ENCODE measurements at places on chromosomes 2 and 18.

- DNase-seq = no peak
These were observed 101.2 kb downstream of the KCTD18 start for GRCh38 chr2:200408428-200409316.

DNA sequence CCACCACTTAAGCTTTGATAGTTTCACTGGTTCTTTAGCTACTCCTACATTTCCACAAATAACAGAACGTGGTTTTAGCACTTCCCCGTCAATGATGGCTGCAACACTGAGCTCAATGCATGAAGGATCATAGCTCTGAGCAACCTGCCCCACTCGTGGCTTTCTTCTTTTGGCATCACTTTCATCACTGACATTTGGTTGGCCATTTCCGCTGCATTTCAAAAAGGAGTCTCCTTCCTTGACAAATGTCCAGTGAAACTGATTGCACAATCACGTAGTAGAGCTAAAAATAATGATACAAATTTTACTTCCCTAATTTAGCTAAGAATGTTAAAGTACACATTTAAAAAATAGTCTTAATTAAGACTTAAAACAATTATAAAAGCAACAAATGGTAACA lies 205.2 kb upstream of the HDAC4 start:
- no peak for DNase-seq

GRCh38 chr2:205589479-205589878 lies 92.8 kb upstream of the NRP2 start:
- DNase-seq = no peak

GRCh38 chr2:60405271-60405919 lies 148.1 kb downstream of the BCL11A start:
- DNase-seq = no peak

- no peak for DNase-seq
These were observed 515.5 kb upstream of the CHAC2 start for GRCh38 chr2:53252115-53252514.

DNA sequence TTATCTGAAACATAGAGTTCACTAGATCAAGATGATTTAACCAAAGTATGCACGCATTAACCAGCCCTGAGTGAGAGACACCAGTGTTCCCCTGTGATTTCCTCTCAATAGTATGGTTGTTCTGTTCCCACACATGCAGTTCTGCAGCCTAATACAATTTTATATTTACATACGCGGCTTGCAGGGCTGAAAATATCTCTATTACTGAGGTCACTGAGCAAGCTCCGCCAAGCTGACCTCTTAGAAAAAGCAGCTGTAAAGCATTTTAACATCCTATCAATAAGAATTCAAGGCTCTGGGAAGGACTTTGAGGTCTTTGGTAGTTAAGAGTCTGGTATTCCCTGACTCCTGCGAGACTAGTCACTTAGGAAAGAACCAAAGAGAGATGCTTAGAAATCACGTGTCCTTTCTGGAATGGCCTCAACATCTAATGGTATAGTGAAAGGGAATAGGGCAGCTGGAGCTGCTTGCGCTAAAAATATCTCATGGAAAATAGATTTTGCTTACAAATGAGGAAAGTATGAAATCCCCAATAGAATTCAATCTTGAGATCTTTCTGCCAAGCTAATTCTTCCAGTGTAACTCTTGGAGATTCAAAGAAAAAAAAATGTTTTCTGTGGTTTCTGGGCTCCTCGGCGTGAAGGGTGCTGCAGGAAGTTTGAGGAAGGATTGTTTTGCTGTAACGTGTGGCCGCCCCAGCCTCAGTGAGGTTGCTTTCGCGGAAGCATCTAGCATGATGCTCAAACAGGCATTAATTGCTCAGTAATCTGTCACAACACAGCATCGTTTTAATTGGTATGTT lies 59.2 kb downstream of the DOCK10 start:
- no peak for DNase-seq

- DNase-seq = no peak
These were observed 66.1 kb downstream of the PDE1A start for GRCh38 chr2:182360663-182361260.

DNA sequence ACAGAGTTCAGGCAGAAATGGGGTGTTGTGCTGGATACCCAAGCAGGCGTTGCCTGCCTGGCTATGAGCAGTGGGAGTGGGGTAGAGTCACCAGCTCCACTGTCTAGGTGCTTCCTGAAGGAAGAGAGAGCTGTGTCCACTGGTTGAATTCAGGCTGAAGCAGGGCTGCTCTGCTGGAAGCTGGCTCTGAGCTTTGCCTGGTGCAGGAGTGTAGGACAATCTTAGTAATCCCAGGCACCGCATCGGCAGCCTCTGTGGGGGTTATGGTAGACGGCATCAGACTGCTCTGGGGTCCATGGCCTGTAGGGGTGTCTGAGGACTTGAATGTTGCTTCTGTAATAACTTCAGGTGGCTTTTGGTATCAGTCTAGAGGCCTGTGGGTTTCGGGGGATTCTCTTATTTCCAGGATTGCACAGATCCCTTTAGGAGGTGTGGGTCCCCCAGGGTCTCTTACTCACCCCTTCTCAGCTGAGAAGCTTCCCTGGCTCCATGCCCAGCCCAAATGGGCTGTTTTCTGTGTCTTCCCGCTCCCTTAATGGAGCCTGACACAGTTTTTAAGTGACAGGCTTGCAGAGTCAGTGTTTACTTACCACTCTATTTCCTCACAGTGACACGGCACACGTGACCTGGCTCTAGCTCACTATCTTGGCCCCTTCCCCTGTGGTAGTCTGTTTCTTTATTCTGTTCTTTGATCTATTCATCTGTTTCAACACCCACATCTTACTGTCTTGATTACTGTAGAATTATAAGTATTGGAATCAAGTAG lies 644.3 kb downstream of the CBLN2 start:
- no peak for DNase-seq

GRCh38 chr2:174856447-174856846 lies 92.2 kb upstream of the CHRNA1 start:
- DNase-seq = no peak

GRCh38 chr2:16361261-16361995 lies 304.2 kb downstream of the CYRIA start:
- no peak for DNase-seq

DNA sequence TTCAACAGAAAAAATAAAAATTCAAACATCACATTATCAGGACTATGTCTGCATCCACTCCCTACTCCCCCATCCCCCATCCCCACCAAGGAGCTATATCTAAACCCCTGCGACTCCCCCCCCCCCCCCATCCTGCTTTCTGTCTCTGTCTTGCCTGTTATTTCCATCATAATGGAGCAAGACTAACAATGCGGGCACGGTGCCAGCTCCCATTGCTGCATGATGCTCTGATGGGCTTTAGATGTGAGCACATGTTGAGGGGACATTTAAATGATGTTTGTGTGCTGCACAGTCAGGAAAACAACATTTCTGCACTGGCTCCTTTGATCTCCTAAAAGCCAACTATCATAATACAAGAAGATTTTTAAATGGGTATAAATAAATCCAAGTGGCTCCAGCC lies 644.2 kb upstream of the SETBP1 start:
- DNase-seq = no peak

- no peak for DNase-seq
These were observed 1.9 kb downstream of the SP5 start for GRCh38 chr2:170716851-170717598.

- no peak for DNase-seq
These were observed 10.4 kb downstream of the ADCY3 start for GRCh38 chr2:24909555-24910177.

DNA sequence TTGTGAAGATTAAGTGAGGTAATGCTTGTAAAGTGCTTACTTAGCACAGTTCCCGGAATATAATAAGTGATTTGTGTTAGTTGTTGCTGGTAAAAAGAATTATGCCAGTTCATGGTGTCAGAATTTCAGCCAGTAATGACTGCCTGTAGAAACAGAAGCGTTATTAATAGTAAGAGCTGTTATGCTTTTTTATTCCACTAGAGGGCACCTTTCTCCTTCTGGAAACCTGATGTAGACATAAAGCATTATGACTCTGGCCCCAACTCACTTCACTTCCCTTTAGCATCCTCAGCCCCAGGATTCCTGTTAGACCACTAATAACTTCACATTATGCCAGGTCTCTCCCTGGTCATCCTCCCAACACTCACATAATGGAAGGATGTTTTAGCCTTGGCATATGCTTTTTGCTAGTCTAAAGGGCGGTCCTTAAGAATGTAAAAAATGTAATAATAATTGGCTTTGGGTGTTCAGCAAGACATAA lies 34.9 kb downstream of the C18orf54 start:
- no peak for DNase-seq

- no peak for DNase-seq
These were observed 129.5 kb downstream of the EVA1A start for GRCh38 chr2:75431276-75431675.

GRCh38 chr2:72846171-72847095 lies 20.6 kb upstream of the EXOC6B start:
- DNase-seq = no peak

DNA sequence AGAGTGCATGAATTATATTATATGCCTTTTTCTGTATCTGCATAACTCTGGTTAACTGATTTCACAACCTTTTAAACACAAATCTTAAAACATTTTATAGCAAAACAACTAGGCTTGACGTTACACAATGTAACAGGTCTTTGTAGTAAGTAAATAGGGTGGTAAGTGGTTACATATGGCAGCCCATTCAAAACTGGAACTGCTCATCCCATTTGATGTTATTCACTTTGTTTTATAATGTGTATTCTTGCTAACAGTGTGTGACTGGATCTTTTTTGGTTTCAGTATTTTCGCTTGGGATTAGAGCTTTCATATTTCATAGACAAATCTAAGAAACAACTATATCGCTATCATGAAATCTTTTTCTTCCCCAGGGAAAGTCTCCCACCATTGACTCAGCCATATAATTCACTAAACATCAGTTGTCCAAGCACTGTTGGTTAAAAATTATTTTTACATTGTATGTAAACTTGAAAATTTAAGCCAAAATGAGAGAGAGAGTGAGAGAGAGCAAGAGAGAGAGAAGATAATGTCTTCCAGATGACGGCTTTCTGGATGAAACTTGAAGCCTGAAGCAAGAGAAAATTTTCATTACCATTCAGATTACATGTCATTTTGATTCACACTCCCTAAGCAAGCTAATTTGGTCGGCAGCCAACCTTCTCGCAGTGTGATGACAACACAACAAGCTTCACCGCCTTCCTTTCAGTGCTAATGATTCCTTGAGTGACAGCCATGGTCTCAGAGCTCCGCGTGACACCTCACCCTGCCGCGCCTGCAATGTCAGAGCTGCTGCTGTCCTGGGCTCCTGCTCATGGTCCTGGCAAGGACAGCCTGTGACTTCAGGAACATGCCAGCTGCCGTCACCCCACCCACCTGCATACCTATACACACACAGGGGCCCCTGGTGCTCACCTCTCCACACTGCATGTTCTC lies 946.9 kb upstream of the SOX11 start:
- no peak for DNase-seq

GRCh38 chr2:63681896-63682295 lies 93.1 kb downstream of the MDH1 start:
- no peak for DNase-seq

DNA sequence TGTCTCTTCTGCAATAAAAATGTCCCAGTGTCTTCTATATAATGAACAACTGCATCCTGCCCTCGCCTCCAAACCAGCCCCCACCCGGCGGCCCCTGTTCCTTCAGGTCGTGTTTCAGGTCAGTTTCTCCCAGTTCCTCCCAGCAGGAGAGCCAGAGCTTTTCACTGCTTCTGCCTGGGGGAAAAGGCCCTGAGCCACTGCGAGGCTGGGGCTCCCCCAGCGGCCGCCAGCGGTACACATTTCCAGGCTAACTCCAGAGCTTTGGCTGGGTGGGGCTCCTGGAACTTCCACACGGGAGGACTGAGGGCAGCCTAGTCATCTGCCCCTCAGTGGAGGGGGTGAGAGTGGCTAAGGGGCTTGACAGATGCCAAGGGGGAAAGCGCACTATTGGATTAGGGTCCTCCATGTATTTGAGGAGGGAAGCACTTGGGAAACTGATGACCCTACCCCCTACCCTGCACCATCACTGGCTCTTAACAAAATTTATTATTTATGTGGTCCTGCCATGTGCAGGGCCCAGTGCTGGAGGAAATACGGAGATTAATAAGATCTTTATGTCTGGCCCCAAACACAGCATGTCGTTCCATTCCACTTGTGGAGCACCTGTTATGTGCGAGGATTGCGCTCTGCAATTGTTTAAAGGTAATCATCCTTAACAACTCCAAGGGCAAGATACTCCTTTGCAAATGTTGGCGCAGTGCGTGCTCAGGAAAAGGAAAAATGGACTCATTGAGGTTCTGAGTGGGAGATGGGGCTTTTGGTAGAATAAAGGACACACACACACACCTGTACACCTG lies 17.3 kb upstream of the CYS1 start:
- no peak for DNase-seq

DNA sequence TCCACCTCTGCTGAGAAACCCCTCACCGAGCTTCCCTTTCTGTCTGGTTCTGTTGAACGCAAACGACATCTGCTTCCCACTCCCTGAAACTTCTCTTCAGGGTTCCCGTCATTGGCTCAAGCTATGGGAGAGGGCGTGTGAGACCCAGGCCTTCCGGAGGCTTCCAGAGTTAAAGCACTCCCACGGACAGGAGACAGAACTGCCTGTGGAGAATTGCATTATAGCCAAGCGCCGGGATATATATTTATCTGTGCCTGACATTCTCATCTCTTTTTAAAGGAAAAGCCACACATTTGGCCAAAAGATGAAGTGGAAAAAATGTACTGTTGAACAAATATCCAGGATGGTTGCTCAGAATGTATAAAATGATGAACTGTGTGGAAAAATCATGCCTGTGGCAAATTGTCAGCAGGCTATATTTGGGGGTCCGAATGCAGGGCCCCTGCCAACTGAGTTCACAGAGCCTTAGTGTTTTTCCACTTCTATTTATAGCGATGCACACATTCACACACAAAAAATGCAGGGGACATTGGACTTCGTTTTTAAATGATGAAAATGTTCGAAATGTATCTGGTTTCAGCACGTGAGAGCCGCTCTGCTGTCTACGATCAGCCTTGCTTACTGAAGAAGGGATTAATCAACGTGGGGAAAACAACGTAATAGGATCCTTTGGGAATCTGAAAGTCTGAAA lies 59.5 kb downstream of the E2F6 start:
- DNase-seq = no peak

- DNase-seq = no peak
These were observed 66.0 kb downstream of the CDH2 start for GRCh38 chr18:28110924-28111323.

DNA sequence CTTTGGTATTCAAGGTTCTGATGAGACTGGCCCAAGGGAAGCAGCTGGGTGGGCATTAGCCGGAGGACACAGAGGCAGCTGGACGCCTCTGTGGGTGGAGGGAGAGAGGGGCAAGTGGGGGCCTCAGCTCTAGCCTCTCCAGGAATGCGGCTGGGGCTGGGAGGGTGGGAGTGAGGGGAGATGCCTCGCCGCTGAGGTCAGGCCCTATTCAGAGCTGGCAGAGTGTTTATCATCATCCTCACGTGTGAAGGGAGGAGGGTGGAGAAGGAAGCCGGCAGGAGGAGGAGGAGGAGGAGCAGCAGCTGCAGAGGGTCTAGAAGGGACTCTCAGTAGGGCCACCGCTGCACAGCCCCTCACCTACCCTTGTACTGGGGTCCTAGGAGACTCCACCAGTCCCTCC lies 43.1 kb downstream of the TNS1 start:
- no peak for DNase-seq

GRCh38 chr2:159151198-159152127 lies 135.0 kb downstream of the WDSUB1 start:
- DNase-seq = no peak
